H4 (cell line): ENCODE measurements at places on chromosomes 3 and 15.

- peak; percentile 75 for DNase-seq
Observed at GRCh38 chr15:68389936-68390817, 41.8 kb downstream of the ITGA11 start.

- no peak for DNase-seq
Observed at GRCh38 chr3:71585887-71586809, 2.6 kb upstream of the FOXP1 start.

DNA sequence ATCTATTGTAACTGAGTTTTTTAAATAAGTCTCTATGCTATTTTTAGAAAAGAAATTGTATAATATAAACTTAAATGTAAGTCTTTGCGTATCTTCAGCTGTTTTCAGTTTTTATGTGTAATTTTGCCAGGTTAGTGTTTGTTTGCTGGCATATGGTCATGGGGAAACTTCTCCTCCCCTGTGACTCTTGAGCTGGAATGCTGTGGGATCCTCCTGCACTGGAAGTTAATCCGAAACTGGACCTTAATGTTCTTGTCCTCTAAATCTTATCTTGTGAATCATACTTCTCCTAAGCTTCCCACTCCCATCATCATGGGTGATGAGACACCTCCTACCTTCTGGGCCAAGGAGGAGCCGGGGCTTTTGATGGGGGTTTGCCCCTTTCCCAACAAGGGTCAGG is 52.4 kb upstream of the CHST2 start:
- DNase-seq, result no peak

DNA sequence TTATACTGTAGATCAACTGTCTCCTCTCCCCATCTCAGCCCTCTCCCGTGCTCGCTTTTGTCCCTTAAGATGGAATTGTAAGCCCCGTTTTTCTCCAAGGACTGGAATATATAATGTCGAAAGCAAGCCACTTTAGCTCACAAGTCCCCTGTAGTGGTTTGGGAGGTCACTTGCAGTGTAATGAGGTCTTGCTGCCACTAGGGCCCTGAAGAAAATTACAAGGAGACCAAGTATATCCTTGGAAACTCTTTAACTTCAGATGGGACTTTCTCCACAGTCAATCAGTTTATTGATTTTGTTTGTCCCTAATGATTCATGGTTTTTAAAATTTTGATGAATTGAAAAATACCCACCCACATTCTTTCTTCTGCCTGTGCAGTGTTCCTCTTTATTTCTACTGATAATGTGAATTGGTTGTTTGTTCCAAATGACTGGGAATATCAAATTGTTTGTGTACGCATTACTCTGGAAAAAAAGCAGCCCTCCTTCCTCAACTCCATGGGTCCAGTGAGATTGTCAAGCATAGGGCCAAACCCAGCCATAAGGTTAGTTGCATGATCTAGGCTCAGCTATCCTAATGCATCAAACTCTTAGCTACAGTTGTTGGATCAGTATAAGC is 294.8 kb downstream of the MCTP2 start:
- peak; percentile 15 for DNase-seq

GRCh38 chr3:15454965-15455364 is 27.6 kb downstream of the EAF1 start:
- DNase-seq, result no peak

GRCh38 chr3:111862415-111862814 is 3.4 kb downstream of the PHLDB2 start:
- no peak for DNase-seq

GRCh38 chr15:101410612-101411011 is 78.9 kb downstream of the PCSK6 start:
- DNase-seq, result no peak

GRCh38 chr3:34077417-34078195 is 279.2 kb downstream of the PDCD6IP start:
- DNase-seq, result no peak

- no peak for DNase-seq
Observed at GRCh38 chr3:186526256-186526606, 17.9 kb downstream of the CRYGS start.

GRCh38 chr15:66960519-66960918 is 104.9 kb upstream of the SMAD3 start:
- DNase-seq, result no peak

DNA sequence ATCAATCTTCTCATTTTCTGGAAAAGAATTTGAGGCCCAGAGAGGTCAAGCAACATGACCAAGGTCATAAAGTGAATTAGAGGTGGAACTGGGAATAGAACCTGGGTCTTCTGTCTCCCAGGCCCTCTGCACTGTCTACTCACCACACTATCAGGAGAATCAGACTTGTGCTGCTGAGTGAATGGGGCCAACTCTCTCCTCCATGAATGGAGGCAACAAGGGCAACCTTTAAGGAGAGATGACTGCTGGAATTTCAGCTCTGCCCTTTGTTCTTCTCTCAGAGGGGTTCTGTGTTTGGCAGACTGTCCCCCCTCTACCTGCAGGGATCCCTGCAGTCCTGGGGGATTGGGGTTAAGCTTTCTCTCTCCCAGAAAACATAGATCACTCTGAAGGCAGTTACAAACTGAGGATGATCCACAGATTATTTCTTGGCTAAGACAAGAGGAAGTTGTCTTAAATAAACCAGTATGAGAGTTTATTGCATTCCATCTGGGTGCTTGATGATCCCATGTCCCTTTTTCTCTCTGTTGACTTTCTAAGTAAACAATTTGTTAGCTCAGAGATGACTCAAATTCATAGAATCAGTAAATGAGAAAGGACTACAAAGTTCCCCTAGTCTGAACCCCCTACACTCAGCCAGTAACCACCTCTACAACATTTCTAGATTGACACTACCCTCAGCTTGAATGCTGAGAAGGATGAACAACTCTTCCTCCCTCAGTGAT is 99.0 kb upstream of the LIPC start:
- DNase-seq, result peak; percentile 44

- no peak for DNase-seq
Observed at GRCh38 chr3:13764161-13764560, 115.7 kb downstream of the WNT7A start.

DNA sequence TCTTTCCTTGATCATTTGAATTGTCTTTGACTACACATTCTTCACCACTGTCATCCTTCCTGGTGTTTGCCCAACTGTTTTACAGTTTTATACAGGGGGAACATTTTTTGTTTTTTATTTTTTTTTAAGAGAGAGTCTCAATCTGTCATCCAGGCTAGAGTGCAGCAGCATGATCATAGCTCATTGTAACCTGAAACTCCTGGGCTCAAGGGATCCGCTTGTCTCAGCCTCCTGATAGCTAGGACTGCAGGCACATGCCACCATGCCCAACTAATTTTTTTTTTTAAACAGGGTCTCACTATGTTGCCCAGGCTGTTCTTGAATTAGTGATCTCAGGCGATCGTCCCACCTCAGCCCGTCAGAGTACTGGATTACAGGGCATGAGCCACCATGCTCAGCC is 222.6 kb downstream of the BBX start:
- DNase-seq, result no peak

DNA sequence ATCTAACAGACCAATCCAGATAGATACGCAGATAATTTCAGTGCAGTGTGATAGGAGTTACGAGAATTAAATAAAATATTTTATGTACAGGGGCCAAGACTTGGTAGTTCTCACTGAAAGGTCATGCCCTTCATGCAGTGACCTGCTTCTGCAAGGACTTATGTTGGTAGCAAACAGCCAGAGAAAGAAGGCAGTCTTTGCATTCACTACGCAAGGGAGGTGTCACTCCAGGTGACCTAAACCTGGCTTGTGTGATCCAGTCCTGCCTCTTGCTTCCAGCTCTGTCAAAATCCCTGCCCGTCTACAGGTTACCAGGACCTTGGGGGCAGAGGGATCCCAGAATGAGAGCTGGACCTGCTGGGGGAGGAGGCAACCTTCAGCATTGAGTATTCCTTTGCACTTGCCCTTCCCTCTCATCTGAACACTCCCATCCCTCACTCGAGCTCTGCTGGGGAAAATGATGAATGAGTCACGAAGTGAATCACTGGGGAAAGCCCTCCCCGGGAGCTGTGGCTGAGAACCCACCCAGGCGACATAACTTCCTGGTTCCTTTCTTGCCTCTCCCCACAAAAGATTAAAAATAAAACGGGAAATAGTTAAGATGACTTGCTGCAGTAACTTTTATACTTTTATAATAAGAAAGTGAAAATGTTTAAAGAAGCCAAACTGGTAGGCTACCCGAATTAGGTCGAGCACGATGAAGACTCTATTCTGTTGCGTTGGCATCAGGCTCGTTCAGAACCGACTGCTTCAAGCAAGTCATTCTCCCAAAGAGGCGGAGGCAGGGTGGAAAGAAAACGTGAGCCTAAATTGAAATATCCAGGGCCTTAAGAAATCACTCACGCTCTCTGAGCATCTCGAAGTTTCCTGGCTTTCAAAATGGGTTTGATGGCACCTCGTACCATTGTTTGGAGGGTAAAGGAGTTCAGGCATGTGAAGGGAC is 216.1 kb downstream of the SLCO3A1 start:
- peak; percentile 82 for DNase-seq

- peak; percentile 85 for DNase-seq
Observed at GRCh38 chr3:153221748-153222162, 59.7 kb downstream of the RAP2B start.

GRCh38 chr15:77840991-77841775 is 208.5 kb upstream of the LINGO1 start:
- peak; percentile 80 for DNase-seq

DNA sequence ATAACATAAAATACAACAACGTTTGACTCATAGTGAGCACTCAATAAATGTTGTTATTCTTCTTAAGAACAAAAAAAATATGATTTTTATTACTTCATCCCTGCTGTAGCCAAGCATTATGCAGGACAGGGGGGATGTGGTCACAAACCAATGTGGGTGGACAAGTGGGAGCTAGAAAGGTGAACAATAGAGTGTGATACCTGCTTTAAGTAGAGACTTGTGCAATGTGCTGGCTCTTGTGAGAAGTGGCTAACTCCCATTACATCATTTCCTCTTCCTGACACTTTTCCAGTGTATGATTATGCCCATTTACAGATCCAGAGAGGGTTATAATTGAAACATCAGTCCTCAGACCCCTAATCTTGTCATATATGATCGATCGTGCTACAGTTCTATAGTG is 193.6 kb downstream of the UBE2E2 start:
- no peak for DNase-seq

- no peak for DNase-seq
Observed at GRCh38 chr3:40557575-40558161, 32.9 kb downstream of the ZNF621 start.

DNA sequence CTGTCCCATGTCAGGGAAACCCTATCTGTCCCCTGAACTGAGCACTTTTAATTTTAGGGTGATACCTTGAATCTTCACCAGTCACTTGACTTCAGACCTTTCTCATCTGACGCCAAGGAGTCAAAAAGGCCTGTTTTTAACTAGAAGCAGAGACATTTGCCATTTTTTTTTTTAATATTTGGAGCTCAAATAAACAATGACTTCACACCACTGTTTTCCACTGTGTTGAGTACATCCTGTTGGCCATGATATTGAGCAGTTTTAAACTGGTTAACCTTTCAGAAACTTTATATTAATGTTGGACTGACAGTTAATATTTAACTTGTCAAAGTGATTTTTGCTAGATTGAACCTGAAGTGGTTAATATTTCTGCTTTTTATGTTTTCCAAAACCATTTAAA is 28.2 kb downstream of the DAG1 start:
- no peak for DNase-seq

- DNase-seq, result no peak
Observed at GRCh38 chr3:169138849-169139420, 524.6 kb downstream of the MECOM start.

DNA sequence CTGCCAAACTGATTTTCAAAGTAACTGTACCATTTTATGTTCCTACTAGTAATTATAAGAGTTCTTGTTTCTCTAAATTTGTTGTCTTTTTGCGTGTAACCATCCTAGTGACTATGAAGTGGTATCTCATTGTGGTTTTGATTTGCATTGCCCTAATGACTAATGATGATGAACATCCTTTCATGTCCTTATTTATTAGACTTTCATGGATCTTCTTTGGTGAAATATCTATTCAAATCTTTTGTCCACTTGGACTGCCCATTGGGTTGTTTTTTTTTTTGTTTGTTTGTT is 3.6 kb downstream of the OXSR1 start:
- DNase-seq, result no peak

DNA sequence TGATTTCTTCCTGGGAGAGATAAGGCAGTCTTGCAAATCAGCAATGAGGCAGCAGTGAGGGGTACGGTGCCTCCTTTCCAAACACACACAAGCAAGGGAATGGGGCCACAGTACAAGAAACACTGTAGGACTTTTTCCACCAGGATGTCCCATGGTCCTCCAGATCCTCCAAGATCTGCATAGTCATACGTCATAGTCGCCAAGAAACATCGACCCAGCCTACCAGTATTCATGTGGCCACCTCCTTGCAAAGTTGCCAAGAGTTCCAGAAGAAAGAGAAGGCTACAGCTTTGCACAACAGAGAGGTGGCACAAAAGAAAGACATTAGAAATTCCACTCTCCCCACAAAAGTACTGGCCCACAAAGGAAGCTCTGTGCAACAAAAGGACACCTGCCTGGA is 257.9 kb downstream of the CTNNB1 start:
- DNase-seq, result no peak

DNA sequence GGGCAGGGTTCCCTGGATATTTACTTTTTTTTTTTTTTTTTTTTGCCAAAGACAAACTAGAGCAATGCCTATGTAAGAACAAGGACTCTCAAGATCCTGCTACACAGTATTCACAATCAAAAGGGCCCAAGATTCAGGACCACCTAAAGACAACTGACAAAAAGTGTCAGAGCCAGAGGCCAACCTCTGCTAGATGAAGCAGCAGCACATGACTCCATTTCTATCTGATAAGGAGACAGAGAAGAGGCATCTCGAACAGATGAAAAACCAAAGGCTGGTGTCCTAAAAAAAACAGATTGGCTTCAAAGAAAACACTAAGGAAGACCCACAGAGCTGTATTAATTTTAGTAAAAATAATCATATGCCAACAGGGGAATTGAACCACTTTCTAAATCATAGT is 20.0 kb downstream of the CMTM6 start:
- DNase-seq, result no peak

- DNase-seq, result no peak
Observed at GRCh38 chr3:183541235-183541655, 14.3 kb downstream of the KLHL6 start.

GRCh38 chr3:130529486-130530215 is 12.7 kb downstream of the COL6A6 start:
- no peak for DNase-seq

DNA sequence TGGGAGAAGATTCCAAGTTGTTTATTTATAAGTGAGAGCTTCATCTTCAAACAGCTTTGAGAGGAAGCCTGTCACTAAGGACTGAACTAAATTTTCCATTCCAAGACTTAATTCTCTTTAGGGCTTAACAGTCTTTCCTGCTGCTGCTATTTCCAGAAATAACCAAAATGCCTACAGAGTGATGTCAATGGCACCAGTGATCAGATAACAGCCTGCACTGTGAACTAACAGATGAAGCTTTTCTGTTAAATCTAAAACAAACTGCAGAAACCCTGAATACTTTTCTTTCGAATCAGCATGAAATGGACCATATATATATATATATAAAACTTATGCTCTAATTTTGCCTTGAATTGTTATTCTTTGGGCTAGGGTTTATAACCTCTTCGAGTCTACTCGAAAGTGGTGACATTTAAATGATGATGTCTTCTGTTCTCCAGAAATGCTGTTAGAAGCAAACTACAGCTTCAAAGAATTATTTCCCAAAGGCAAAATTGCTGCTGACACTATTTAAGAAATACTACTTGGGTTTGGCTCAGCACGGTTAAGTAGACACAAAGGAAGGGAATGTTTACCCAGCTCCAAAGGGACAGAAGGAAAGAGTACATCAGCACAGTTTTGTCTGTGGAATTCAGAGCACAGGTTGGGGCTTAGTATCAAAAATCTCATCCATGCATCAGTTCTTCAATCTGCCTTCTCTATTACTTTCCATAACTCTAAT is 238.5 kb upstream of the LRRN1 start:
- DNase-seq, result no peak

GRCh38 chr3:187616307-187616972 is 53.8 kb downstream of the SST start:
- peak; percentile 79 for DNase-seq
